Caki2 (cell line): ENCODE measurements at places on chromosomes 11 and 22. TPM values are rescaled to one million over a fixed set of nuclear protein-coding genes. Genes with fewer than 3 reads are reported as not detected.

- no peak for DNase-seq
These were observed 138.9 kb downstream of the CD44 start for GRCh38 chr11:35277827-35278226.

MYO7A gene
- not detected in 2 replicates for total RNA-seq

TESMIN gene
- 2.4 and 8.9 TPM in 2 replicates for total RNA-seq

DNA sequence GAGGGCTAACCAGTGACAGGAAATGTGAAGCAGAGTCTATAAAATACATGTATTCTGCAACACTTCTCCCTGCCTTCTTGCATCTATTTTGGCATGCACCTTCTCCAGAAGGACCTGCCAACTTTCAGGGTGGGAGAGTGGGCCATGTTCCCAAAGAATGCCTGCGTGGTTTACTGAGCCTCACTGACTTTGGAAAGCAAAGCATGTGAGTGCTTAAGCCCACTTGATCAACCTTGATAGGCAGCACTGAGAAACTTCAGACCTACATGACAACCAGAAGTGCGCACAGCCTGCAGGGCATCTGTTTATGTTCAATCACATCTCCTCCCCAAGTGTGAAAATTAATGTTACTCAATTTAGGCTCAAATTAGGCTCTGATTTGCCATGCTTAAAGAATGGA lies 69.2 kb downstream of the AMOTL1 start:
- no peak for DNase-seq

- DNase-seq, result no peak
These were observed 6.0 kb upstream of the SYT7 start for GRCh38 chr11:61586792-61587430.

- DNase-seq, result no peak
These were observed 204.4 kb downstream of the FAM76B start for GRCh38 chr11:95585069-95585751.

APOBEC3B gene
- 19.1 and 20.1 TPM in 2 replicates for total RNA-seq

DNA sequence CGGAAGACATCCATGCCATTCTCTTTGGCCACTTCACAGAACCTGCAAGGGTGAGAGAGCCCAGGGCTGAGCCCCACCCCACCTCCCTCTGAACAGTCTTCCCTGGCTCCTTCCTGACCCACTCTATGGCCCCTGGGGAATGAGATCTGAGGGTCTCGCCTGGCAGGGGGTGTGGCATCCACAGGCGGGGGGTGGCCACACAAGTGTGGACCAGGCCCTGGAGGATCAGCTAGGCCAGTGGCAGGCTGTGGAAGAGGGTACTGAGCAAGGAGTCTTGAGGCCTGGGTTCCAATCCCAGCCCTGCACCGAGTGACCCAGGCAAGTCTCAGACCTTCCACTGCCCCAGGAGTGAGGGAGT lies 5.6 kb upstream of the LRFN4 start:
- no peak for DNase-seq

DNA sequence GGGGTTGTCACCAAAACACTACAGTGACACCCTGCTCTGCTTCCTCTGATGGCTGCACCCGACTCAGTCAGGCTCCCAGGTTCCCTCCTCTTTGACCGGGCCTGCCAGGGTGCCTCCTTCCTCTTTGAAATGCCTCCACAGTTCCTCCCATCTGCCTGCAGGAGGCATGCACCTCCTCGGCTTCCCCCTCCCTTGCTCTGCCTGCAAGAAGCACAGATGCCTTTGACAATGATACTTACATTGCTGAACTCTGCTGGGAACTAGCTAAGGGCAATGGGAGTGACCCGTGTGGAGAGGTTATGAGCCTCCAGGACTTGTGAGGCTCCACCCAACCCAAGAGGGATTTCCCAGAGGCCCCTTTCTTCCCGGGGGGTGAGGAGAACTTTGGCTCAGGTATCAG lies 674.1 kb downstream of the OPCML start:
- DNase-seq, result peak; percentile 4

DNA sequence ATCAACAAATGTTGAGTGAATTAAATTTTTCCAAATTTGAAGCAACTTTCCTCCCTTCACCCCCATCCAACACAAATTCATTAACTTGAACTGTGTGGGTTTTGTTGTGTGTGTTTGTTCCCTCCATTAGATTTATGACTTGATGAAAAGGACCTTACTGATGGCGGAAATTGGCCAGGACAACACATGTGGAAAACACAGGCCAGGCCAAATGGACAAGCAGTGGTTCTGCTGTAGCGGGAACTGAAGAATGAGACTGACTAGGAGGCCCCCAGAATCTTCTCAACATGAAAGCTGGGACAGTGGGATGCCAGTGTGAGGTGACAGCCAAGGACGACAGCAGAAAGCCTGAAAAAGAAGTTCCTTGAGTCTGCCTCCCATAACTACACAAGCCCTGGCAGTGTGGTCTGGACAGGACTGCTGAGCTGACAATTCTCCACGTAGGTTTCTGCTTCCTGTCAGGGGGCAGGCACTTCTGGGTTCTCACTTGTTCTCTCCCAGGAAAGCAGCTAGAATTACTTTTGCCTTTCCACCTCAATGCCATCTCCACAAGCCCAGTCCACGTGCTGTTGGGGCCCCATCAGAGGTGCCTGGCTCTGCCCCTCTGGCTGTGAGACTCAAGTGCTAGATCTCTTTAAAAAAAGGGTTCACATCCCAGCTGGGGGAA lies 94.3 kb downstream of the ETS1 start:
- DNase-seq, result no peak

DNA sequence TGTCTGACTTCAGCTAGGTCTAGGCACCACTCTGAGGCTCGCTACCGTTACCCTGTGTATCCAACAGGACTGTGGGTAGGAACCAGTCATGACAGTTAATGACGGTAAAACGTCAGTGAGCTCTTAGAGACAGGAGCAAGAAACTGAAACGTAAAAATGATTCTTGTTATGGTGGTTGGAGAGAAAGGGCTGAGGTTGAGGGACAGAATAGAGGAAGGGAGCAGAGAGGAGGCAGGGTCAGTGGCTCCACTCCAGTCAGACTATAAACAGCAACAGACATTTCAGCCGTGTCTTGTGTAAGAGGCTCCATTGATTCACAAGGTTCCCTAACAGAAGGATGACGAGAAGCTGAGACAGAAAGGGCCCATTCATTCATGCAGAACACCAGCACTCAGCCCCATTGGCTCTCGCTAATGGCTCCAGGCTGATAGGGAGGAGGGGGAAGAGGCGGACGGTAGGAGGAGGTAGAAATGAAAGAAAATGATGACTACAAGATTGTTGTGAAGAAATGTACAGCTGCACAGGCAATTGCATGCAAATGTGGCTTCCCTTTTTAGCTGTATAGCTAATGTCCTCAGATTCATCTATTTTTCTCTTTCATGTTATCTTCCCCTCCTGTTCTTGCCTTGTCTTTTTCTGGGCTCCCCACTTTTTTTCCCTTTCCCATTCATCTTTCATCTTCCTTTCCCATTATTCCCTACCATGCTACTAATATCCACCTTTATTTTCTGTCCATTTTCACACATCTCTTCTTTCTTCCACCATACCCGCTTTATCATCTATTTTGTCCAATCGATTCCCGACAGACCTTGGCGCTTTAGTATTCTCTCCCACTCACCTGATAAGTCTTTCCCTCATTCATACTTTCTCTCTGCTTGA lies 34.3 kb downstream of the ETS1 start:
- DNase-seq, result peak; percentile 30

DNA sequence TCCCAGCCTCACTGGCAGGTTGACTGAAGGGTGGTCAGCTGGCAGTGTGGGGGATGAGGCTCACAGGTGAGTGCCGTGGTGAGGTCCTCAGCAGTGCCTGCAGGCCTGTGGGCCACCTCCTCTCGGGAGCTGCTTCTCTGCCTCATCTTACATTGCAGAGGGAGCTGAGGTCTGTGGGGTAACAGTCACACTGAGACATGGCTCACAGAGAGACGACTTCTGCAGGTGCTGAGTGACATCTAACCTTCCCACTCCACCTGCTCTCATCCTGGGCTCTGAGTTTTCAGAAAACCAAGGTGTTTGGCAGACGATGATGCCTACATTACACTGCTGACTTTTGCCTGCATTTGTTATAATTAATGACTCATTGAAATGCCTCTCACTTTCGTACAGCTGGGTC lies 8.8 kb upstream of the SLC5A1 start:
- no peak for DNase-seq

GRCh38 chr22:42966497-42966896 lies 48.5 kb downstream of the PACSIN2 start:
- no peak for DNase-seq

DNA sequence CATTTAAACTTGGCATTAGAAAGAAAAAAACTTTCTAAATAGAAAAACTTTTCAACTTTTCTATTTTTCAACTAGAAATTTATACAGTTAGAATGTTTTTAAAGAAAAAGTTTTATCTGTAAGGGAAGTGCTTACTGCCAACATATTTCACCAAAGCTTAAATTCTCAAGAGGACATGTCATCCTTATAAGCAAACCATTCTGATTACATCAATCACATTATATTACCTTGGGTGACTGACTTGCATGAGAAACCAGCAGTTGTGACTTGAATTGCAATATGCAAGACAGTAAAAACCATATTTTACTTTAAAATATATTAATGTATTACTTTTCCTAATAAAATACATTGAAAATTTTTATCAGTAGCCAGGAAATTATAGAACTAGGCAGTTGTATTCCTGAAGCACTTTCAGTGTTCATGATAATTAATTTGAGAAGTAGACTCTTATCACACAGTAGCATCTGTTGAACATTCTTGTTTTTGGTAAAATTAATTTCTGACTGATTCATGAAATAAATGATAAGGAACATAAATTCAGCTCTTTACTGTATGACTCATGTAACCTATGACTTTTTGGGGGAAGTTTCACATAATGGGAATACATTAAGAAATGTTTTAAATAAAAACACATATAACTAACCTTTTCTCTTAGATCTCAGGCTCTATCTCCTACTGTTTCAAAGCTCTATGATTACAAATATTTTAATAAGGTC lies 345.0 kb upstream of the CCDC179 start:
- DNase-seq, result no peak

GRCh38 chr11:82601711-82602110 lies 132.0 kb downstream of the FAM181B start:
- no peak for DNase-seq

KRTAP5-10 gene
- total RNA-seq, result not detected in 2 replicates

DNA sequence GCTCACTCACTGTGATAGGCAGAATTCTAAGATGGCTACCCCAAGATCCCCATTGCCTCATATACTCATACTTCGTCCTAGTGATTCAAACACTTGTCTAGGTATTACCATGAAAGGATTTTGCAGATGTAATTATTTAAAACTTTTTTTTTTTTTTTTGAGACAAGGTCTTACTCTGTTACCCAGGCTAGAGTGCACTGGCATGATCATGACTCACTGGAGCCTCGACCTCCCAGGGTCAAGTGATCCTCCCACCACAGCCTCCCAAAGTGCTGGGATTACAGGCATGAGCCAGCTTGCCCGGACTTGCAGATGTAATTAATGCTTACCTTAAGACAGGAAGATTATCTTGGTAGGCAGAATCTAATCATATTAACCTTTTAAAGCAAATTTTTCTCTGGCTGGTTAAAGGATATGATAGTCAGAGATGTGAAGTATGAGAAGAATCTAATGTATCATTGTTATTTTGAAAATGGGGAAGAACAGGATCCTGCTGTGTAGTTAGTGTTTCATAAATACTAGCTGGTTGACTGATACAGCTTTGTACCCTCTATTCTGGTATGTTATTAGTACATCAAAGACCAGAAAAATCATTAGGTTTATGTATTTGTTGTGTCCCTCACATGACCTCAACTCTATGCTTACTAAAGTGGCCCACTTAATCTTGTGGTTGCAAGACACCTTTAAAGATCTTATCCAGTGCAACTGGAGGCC lies 35.5 kb downstream of the C2CD3 start:
- DNase-seq, result peak; percentile 94

DNA sequence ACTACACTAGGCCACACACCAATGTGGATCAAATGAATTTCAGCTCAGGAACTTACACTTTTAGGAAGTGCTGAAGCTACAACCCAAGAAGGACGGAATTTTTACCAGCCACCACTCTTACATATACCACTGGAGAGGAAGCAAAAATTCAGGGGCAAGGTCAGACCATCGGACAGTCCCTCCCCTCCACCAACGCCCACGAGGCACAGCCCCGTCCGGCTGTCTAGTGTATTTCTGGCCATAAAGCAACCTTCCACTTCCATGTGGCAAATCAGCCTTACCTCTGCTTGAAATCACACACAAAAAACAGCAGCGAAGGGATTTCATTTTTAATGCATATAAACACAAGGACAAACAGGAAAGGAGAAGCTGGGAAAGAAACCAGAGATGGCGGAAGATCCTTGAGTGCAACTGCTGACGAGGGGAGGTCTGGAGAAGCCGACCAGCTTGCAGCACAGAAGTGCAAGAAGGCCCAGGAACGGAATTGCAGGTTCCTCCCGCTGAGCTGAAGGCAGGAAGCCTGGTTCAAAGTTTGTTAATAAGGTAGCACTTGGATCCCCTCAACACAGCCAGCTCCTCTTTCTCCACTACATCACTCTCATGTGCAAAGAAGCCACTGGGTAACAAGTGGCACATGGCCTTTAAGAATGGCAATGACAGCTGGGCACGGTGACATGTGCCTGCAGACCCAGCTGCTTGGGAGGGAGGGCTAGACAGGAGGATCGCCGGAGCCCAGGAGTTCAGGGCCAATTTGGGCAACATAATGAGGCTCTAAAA lies 71.5 kb downstream of the SHANK2 start:
- DNase-seq, result no peak

TBCEL gene
- total RNA-seq, result 18.3 and 18.9 TPM in 2 replicates

SPDYC gene
- not detected in 2 replicates for total RNA-seq

- DNase-seq, result peak; percentile 10
These were observed 85.5 kb downstream of the NOX4 start for GRCh38 chr11:89405629-89406028.

DNA sequence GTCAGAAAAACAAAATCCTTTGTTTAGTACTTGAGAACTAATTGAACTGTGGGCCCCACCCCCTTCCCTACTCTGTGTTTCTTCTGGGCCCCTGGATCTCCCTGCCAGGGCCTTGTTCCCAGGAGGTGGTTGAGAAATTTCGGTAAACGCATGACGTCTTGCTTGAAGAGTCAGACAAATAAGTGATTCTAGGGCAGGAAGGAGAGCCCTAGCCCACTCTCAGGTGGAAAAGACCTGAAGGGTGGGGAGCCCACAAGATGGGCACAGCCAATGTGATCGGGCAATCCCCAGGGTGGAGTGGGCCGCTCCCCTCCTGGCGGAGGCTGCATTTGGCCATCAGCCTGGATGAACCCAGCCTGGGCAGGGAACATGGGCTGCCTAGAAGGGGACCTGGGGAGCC lies 16.8 kb upstream of the P2RY2 start:
- no peak for DNase-seq

DNA sequence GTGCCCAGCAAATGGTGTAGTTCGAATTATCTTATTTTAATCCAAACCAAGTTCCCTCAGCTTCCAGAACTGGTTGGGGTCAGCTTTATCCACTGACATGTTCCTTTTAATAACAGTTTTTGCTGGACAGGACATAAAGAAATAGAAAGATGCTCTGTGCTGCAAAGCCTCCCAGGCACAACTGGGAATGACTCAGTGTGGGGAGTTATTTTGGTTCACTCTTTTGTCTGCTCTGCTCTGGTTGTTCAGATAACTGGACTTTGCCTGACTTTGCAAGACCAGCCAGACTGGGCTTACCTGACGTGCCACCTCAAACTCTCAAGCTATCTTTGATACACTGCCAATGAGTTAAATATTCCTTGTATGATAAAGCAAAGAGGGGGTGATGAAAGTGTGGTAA lies 25.6 kb downstream of the SEZ6L start:
- DNase-seq, result no peak

RASL10A gene
- total RNA-seq, result not detected in 2 replicates

DSCAML1 gene
- total RNA-seq, result 1.4 and 5.4 TPM in 2 replicates

AQP11 gene
- 0.35 and 6.3 TPM in 2 replicates for total RNA-seq

GRCh38 chr11:80371931-80372330 lies 931.1 kb upstream of the TENM4 start:
- DNase-seq, result no peak

KRTAP5-11 gene
- not detected in 2 replicates for total RNA-seq
